Chondrocyte (in vitro differentiated cells): ENCODE measurements at places on chromosomes 11 and 22. TPM values are rescaled to one million over a fixed set of nuclear protein-coding genes. Genes with fewer than 3 reads are reported as not detected.
A peak's percentile ranks its signal among the peaks of the same experiment; 100 is the strongest.

The UBQLNL gene
- 0.22 to 0.41 TPM (median 0.23 TPM) in 3 replicates for total RNA-seq

The MN1 gene
- total RNA-seq = 119 to 156 TPM (median 121 TPM) in 3 replicates

The HEPACAM gene
- total RNA-seq = not detected in 3 replicates

The ASPHD2 gene
- 5.5 to 6.9 TPM (median 6.8 TPM) in 3 replicates for total RNA-seq

DNA sequence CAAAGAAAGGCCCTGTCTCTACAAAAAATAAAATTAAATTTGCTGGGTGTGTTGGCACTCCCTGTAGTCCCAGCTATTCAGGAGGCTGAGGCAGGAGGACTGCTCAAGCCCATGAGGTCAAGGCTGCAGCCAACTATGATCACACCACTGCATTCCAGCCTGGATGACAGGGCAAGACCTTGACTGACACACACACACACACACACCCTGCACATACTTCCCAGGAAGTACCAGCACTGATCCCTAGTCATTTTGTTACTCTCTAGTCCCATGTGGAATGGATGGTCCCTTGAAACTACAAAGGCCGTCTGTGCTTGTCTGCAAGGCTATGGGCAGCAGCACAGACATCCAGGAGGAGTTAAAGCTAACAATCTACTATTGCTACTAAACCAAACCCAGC is 59.7 kb upstream of the CYP2D6 start:
- H3K27ac ChIP-seq = no peak overlapping the region
- no peaks in the 10 kb centered on the region for H3K36me3 ChIP-seq
- no peak overlapping the region for H3K4me3 ChIP-seq
- DNase-seq = no peak
- no peaks in the 10 kb centered on the region for H3K27me3 ChIP-seq
- H3K4me1 ChIP-seq = peaks cover 9% of the 10 kb centered on the region

DNA sequence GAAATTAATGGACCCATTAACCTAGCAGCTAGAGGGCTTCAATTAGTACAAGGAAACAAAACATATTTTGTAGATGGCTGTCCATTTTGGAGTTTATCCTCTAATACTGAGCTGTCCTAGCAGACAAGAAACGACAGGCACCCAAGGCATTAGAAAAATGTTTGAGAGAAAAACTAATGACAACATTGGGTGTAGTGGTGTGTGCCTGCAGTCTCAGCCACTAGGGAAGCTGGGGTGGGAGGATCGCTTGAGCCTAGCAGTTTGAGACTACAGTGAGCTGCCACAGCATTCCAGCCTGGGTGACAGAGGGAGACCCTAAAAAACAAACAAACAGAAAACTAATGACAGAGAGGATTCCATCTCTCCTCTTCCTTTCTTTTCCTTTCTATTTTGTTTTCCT is 1.5 kb downstream of the A4GALT start:
- H3K27ac ChIP-seq = peak overlapping the region; percentile 65
- peaks cover 52% of the 10 kb centered on the region for H3K4me1 ChIP-seq
- peak overlapping the region; percentile 80 for H3K4me3 ChIP-seq
- H3K36me3 ChIP-seq = peaks cover 2% of the 10 kb centered on the region
- DNase-seq = no peak

DNA sequence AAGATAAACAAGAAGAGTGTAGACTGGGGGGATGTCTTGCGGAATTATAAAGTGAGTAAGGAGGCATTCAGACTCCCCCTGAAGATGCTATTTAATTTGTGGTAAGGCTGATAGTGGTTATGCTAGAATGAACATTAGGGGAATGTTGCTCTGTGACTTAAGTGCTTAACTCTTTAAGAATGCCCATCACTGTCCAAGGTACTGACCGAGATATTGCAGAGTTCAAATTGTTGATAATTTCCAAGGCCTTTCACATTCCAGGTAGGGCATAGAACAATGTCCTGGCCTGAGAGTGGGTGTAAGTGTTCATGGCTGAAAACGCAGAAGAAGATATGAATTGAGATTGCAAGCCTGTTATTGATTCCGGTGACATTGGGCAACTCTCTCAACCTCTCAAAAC is 90.3 kb upstream of the SEZ6L start:
- no peaks in the 10 kb centered on the region for H3K27me3 ChIP-seq
- H3K36me3 ChIP-seq = no peaks in the 10 kb centered on the region
- no peak overlapping the region for H3K27ac ChIP-seq
- no peaks in the 10 kb centered on the region for H3K4me1 ChIP-seq
- no peak overlapping the region for H3K4me3 ChIP-seq

The SCT gene
- 0.72 TPM in 1 of 3 replicates, not detected in the others for total RNA-seq

GRCh38 chr11:43516316-43516850 is 157.7 kb downstream of the TTC17 start:
- H3K36me3 ChIP-seq = peaks cover 1% of the 10 kb centered on the region
- DNase-seq = no peak
- H3K27ac ChIP-seq = no peak overlapping the region
- no peak overlapping the region for H3K4me3 ChIP-seq

- H3K27me3 ChIP-seq = no peaks in the 10 kb centered on the region
- H3K36me3 ChIP-seq = peaks cover 1% of the 10 kb centered on the region
- no peak overlapping the region for H3K27ac ChIP-seq
- H3K4me1 ChIP-seq = peaks cover 77% of the 10 kb centered on the region
- H3K4me3 ChIP-seq = no peak overlapping the region
- no peak for DNase-seq
These were observed 25.0 kb upstream of the CCDC34 start for GRCh38 chr11:27388001-27388400.

GRCh38 chr11:11780858-11781257 is 60.9 kb upstream of the USP47 start:
- DNase-seq = no peak
- no peak overlapping the region for H3K4me3 ChIP-seq
- H3K36me3 ChIP-seq = peaks cover 1% of the 10 kb centered on the region
- no peak overlapping the region for H3K27ac ChIP-seq
- peaks cover 22% of the 10 kb centered on the region for H3K27me3 ChIP-seq
